Stimulated activated CD4-positive, alpha-beta T cell treated with anti-CD3 and anti-CD28 coated beads, TNF-alpha, amount 100 ng/mL, for 48 hours (primary cell): ENCODE measurements at places on chromosomes 16 and 17.
A peak's percentile ranks its signal among the peaks of the same experiment; 100 is the strongest.

DNA sequence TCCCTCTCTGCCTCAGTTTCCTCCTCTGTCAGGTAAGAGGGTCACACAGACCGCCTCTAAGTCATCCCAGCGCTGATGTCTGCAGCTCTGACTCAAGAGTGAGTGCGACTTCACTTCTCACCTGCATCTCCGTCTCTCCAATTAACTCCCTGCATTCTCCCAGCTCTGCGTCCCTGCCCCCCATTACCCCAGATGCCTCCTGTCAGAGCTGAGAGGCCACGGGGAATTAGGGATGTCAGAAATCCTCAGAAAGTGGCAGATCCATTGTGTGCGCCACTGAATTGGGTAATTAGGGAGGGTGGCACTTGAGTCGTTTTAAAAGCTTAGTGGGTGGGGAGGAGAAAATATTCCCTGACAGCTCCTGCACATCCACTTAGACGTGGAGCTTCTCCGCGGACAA is 885.4 kb upstream of the EEF2KMT start:
- DNase-seq: no peak

DNA sequence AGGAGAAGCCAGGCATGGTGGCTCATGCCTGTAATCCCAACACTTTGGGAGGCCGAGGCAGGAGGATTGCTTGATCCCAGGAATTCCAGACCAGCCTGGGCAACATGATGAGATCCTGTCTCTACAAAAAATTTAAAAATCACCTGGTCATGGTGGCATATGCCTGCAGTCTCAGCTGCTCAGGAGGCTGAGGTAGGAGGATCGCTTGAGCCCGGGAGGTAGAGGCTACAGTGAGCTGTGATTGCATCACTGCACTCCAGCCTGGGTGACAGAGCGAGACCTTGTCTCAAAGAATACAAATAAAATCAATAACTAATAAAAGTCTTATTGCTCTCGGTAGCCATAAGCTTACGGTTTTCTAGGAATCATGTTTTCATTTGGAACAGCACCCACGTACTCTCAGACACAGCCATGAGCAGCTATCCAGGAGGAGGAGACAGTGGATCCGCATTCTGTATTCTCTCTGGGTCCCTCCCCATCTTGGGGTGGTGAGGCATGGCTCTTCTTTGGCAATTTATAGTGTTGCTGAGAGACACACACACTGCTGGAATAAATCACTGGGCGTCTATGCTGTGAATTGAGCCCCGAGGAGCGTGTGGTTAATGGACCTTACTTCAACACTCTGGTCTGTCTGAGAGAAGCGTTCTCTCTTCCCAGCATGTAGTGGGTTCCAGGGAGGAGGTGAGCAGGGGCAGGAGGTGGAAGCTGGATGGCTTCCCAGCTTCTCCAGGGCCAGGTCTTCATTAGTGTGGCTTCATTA is 8.5 kb upstream of the ADCY9 start:
- DNase-seq: no peak

- no peak for DNase-seq
Measured at GRCh38 chr16:6012716-6013115, 915.1 kb upstream of the EEF2KMT start.

- DNase-seq: no peak
Measured at GRCh38 chr17:72119077-72119872, 1.5 kb upstream of the SOX9 start.

DNA sequence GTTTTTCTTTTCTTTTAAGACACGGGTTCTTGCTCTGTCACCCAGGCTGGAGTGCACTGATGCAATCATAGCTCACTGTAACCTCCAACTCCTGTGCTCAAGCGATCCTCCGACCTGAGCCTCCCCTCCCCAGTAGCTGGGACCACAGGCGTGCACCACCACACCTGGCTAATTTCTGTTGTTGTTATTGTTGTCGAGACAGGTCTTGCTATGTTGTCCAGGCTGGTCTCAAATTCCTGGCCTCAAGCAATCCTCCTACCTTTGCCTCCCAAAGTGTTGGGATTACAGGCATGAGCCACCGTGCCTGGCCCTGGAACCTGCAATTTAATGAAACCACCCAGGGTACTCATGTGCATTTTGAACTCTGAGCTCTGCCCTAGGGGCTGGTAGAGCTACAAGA is 24.1 kb downstream of the JUP start:
- no peak for DNase-seq

- no peak for DNase-seq
Measured at GRCh38 chr17:78962345-78962983, 17.3 kb downstream of the LGALS3BP start.

- no peak for DNase-seq
Measured at GRCh38 chr16:57194512-57194911, 8.4 kb downstream of the RSPRY1 start.

DNA sequence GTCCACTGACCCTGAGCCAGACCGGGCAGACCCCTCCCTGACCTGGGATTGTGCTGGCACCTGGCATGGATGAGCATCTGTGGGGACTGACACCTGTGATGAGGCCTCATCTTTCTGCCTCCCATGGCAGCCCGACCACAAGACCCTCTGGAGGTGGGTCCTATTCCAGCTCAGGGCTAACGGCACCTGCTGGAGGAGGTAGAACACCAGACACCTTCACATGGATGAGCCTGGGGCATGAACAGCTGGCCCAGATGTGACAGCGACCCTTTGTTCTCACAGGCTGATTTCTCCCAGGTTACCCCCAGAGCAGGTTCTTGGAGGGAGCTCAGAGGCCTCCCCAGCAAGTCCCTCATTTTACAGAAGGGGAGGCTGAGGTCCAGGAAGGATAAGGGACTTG is 46.4 kb upstream of the PIK3R6 start:
- no peak for DNase-seq

- no peak for DNase-seq
Measured at GRCh38 chr17:81582341-81582740, 30.2 kb upstream of the FAAP100 start.

GRCh38 chr17:19676896-19677295 is 28.3 kb downstream of the ALDH3A2 start:
- DNase-seq: no peak

DNA sequence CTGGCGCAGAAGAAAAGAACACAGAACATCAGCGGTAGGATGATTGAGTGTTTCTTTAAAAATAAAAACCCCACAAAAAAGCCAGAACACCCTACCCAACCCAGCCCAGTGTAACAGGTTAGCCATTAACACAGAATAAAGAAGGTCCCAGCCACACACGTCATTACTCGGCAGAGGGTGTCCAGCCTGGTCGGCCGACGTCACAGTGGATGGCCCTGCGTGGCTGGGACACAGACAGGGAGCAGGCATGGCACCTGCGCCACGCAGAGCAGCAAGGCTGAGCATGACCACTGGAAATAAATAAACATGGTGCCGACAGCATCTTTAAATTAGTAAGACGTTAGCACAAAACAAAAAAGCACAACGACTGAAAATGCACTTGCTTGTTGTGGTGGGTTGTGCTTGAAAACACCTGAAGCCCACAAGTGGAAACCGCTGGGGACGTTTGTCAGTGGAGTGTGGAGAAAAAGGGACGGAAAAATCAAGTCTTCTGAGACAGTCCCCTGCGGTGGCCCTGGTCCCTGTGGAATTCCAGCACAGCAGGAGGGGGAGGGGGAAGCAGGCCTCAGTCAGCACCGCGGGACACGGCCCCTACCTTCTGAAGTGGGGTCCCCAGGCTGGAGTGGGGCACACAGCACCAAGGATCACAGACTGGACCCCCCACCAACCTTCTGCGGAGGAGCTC is 39.2 kb downstream of the SLC7A5 start:
- no peak for DNase-seq

- no peak for DNase-seq
Measured at GRCh38 chr16:84155771-84156170, 10.7 kb downstream of the DNAAF1 start.

- DNase-seq: no peak
Measured at GRCh38 chr17:62189377-62189776, 124.3 kb upstream of the MED13 start.

GRCh38 chr16:50530277-50531236 is 17.6 kb upstream of the NKD1 start:
- no peak for DNase-seq

GRCh38 chr17:40480501-40481003 is 20.9 kb downstream of the TNS4 start:
- peak; percentile 91 for DNase-seq

- no peak for DNase-seq
Measured at GRCh38 chr16:63613701-63614100, 1508.2 kb downstream of the CDH11 start.

DNA sequence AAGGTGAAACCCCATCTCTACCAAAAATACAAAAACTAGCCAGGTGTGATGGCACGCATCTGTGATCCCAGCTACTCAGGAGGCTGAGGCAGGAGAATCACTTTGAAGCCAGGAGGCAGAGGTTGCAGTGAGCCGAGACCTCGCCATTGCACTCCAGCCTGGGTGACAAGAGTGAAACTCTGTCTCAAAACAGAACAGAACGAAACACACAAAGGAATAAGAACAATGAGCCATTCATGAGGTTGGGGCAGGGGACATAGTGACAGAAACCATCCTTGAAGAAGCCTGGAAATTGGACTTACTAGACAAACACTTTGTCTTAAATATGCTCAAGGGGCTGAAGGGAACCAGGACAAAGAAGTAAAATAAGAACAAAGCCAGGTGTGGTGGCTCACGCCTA is 39.4 kb downstream of the WDR45B start:
- DNase-seq: no peak

DNA sequence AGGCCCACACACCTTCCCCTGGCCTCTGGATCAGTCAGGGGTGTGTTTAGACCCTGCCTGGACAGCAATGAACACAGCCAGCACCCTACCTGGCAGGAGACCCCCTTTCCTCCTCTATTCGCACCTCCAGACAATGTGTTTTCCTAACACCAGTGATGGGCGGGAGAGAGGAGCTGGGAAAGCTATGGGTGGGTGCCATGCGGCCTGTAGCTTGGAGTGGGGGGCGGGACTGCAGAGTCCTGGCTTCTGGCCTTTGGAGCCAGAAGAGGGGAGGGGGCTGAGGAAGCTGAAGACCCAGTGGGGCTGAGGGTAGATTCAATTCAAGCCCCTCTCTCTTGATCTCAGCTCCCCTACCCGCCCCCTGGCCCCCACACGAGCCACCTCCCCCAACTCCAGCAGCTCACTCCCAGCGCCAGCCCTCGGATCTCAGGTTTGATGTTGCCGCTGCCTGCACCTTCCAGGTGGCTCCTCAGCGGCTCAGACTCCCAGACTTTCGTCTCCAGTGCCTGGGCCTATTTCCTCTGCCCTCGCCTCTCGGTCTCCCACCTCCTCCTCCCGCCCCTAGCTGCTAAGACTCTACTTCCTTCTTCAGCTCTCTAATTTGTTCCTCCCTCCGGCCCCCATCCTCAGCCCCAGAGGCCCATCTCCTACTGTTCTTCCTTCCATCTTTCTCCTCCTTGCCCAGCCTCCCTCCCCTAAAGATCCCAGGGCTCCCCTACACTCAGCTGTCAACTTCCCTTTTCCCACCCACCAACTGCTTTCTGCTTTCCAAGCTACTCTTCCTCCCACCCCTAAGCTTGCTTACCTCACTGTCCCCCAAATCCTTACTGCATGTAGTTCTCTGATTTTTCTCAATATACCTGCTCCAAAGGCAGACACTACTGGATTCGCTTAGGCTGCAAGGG is 6.8 kb upstream of the SP6 start:
- DNase-seq: no peak

DNA sequence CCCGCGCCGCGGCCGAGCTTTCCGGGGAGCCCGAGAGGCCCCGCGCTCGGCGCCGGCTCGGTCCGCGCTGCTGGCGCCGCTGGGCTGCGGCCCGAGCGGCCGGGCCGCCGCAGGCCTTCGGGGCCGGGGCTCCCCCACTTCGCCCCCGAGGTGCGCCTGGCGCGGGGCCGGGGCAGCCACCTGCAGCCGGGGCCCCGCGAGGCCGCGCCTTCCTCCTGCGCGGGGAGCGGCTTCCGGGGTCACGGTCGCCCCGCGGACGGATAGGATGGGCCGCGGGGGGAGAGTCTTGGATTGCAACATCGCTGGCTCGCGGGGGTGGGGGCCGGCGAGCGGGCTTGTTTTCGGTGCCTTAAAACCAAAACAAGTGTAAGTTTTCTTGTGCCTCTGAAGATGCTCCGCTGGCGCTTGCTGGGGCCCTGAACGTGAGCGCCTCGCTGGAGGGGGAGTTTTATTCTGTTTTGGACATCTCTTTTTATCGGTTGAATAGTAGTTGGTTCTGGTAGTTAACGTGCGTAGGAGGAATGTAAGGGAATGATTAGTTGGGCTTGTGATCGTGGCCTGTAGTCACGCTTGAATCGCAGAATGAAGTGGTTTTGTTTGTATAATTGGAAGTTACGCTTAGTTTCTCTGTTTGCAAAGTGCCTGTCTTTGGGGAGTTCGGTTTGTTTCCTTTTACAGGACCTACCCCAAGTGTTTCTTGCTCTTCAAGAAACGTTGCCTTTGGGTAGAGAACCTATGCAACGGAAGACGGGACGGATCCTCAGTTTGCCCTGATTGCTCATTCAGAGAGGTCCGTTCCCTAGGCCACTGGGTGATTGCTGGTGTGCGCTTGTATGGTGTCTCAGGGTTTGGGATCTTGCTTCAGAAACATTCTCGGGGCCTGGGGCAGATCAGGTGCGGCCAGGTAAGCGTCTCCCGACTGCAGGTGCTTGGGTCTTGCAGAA is 724 bp downstream of the UBE2I start:
- DNase-seq: no peak

DNA sequence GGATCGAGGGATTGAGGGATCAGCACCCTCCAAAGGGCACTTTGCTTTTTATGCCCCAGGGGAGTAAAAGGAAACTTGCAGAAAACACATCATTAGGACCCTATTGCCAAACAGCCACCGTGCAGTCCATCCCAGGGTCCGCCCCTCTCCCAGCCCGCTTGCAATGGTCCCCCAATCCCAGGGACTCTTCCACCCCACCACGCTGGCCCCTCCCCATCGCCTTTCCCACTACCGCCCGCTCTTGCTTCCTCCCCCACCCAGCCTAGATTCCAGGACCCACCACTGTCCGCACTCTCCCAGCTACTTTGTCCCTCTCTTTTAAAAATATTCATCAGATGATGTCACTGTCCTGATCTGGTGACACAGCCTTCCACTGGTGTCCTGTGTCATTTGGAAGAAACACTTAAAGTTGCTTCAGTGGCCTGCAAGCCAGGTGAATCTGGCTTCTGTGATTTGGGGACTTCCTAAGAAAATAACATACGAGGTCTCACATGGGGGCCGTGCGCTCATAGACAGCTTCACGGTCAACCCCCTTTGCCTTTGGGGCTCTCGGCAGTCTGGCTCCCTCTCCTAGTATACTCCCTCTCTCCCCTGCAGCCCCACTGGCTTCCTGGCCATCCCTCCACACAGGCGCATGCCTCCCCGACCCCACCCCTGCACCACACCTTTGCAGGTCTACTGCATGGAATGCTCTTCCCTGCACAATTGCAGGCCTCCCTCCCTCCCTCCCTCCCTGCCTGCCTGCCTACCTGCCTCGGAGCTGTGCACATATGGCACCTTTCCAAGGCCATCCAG is 127.9 kb downstream of the RBFOX3 start:
- no peak for DNase-seq

GRCh38 chr17:40316571-40317344 is 7.8 kb downstream of the RARA start:
- DNase-seq: no peak

GRCh38 chr17:10614536-10615155 is 42.5 kb downstream of the MYH3 start:
- DNase-seq: no peak

DNA sequence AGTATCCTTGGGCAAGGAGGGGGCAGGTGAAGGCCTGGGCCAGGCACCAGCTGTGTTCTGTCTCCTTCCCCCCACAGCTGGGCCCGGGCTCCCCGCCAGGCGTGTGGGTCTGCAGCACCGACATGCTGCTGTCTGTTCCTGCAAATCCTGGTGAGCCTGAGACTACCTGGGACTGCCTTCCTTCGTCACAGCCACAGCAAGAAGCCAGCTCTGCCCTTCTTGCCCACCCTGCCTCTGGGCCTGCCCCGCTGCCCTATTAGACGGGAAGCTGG is 12.3 kb downstream of the FCSK start:
- DNase-seq: no peak

- DNase-seq: no peak
Measured at GRCh38 chr17:45123930-45124796, 8.2 kb downstream of the PLCD3 start.
